ENCODE measurements at places on chromosomes 7 and 10.

DNA sequence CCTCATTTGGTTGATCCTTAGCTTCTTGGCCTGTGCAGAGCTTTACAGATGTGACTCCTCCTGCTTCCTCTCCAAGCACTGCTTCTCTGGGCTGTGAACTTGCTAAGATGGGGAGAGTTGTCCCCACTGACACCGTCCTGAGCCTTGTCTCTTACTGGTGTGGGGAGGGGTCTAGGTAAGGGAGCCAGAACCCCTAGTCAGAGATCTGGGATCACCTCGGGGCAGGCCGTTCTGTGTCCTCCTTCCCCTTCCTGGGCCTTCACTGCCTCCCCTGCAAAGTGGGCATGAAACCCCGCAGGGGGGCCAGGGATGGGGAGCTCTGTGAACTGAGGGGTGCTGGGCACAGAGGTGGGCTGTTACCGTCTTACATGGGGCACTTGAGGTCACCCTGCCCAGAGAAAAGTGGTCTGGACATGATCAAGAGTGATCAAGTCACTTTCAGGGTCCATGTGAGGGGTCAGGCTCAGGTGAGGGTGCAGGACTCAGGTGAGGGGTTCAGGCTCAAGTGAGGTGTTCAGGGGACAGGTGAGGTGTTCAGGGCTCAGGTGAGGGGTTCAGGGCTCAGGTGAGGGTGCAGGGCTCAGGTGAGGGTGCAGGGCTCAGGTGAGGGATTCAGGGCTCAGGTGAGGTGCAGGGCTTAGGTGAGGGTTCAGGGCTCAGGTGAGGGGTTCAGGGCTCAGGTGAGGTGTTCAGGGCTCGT lies 86.2 kb downstream of the ADCY1 start:
- DNase-seq: no peak

DNA sequence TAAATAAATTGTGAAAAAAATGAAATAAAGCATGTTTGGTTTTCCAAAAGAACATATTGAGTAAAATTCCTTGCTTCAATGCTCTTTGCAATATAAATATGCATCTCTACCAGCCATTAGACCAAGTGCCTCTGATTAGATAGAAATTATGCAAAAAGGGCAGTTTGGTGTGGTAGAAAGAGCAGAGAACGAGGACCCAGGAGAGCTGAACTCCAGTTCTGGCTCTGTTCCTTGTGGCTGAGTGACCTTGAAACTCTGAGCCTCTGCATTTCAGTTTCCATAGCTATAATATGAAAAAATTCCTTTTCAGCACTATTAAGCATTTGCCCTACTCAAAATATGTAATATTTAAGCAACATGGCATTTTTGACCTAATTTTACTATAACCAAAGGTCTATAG lies 36.5 kb downstream of the COL1A2 start:
- DNase-seq: no peak

- no peak for DNase-seq
These were observed 175.7 kb upstream of the MEOX2 start for GRCh38 chr7:15862016-15862780.

DNA sequence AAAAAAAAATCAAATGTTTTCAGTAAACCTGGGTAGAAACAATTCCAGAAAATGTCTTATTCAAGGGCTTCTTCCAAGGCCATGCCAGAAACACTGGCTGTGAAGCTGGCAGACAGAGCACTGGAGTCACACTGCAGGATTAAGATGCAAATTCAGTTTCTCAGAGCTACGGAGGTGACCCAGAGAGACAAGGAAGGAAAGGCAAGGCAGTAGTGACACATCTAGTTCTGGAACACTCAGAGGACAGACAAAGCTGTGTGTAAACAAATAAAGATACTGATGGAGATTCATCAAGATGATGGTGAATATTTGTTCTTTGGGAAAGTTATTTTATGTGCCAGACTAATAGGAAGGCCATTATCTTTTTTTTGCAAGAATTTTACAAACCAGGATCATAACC lies 608.3 kb upstream of the C7orf33 start:
- no peak for DNase-seq

GRCh38 chr7:106646256-106646655 lies 14.7 kb downstream of the CCDC71L start:
- DNase-seq: no peak

GRCh38 chr10:1498746-1499358 lies 238.5 kb downstream of the ADARB2 start:
- no peak for DNase-seq

GRCh38 chr7:31006857-31007256 lies 43.1 kb downstream of the GHRHR start:
- no peak for DNase-seq

- no peak for DNase-seq
These were observed 32.4 kb downstream of the BPGM start for GRCh38 chr7:134679006-134679405.

GRCh38 chr7:69625238-69625637 lies 27.0 kb downstream of the AUTS2 start:
- no peak for DNase-seq

GRCh38 chr10:98224509-98224908 lies 43.5 kb downstream of the LOXL4 start:
- no peak for DNase-seq

DNA sequence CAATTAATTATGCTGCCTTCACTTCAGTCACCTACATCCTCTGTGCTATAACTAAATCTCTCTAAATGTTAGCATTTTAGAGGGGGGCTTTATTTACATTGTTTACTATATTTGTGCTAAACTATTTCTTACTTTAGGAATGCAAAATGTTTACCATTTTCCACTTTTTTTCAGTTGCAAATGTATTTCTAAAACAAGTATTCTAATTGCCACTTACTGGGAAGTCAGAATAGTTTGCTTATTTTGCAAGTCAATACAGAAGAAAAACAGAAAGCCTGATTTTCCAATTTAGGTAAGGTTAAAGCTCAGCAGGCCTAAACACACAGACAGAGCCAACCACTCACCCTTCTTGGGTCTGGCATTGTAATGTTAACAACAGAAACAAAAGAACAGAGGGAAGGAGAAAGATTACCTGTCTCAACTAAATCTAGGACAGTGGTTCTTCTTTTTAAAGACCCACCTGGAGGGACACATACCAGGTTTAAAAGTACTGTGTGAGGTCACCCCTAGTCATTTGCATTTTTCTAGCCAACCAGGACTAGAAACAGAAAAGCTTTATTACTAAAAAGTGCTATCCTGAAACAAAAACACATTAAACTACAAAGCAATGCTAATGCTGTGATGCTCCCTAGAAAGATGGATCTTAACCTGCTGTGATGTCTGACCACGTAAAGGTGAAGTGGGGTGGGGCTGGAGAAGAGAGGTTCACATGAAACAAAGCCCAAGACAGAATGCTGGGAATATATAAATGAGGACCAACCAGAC lies 178.2 kb downstream of the SLC25A13 start:
- no peak for DNase-seq

DNA sequence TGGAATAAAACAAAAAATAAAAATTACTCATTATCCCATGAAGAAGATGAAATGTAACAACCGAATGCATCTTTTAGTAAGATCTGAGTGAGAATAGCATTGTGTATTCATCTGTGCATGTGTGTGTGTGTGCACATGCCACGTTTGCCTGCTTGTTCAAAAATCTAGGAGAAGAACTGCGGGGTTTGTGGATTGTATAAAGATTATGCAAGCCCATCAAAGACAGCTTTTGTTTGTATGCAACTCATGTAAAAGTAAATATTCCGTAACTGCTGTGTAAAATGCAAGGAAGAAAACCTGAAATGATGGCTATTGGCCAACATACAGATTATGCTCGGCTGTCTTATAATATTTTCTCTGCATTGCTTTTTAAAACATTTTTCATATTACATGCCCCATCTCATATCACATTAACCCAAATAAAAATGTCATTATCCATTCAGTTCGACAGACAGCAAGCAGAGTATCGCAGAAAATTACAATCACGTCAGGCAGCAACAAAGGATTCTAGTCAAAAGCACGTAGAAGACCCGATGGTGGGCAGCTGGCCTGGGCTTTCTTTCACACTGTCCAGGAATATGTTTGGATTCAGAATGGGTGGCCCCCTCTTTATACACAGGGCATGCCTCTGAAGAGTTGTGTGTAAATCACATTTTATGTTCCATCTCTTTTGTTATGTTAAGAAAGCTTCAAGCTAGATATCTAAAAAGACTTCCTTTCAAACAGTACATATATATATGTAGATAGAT lies 114.0 kb downstream of the PARP12 start:
- no peak for DNase-seq

GRCh38 chr10:128854963-128855362 lies 612.1 kb upstream of the MGMT start:
- DNase-seq: no peak

DNA sequence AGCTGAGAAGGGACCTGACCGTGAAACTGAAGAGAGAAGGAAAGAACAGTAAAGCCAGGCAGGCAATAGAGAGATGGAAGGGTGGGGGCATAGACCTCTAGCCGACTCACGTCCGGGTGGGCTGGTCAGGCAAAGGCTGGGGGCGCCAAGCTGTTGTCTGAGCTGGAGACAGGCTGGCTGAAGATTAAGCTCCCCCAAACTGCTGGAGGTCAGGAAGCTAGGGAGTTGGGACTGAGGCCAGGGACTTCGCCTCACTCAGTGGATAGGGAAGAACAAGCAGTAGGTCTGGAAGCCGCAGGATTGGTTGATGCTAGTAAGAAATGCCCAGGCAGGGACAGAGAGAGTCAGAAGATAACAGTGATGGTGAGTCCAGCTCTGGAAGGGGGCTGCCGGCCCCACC lies 5.3 kb downstream of the PITX3 start:
- no peak for DNase-seq

DNA sequence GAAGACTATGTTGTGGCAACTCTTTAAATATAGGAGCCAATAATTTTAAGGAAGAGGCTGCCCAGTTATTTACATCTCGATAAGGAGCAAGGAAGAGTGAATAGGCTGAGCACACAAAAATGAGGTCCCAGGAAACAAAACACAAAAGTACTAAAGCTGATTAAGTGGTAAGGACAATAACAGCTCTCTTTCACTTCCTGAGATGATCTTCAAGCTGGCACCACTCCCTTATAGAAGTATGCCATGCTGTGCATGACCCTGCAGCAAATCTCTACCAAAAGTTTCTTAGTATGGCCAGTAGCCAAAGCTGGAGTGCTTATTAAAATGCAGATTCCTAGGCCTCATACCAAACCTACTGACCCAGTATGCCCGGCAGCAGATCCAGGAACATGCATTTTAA lies 39.7 kb downstream of the CADPS2 start:
- DNase-seq: no peak

DNA sequence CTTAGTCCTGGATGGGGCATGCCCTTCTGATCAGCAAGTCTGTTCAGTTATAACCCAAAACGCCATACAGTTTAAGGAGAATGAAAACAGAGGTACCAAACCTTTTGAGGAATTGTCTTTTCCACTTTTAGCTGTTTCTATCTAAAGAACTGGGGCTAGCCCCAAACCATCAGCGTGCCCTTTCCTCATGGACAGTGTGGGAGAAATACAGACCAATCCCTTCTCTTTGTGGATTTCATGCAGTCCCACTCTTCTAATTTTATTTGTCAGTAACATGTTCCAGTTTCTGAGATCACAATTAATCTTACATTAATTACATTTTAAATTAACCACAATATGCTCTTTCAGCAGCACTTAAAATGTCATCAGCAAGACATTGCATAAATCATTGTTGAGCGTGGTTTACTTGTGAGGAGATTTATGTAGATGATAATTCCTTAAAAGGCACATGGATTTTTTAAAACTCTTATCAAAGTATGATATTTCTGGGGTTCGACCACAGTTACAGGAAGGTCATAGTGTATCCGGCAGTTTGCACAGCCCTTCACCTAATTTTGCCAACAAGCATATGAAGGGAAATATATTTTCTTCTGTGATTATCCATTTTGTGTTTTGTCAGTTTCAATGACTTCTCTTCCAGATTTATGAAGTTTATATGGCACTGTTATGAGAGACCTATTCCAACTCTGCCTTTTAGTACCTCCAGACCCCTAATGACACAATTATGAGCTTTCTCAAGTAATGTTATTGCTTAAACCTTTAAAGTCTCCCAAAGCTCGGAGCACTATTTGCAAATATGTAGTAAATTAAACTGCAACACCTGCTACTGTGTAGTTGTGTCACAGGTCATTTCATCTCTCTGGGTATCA lies 868.4 kb upstream of the C7orf33 start:
- DNase-seq: no peak

- no peak for DNase-seq
These were observed at the start of gene MYL10 for GRCh38 chr7:101629171-101629570. Gene MYL10, minus strand, starts transcription at chr7:101629296. Its CDS starts 178 bp downstream, at chr7:101629118.
